ENCODE measurements at places on chromosomes 3 and 15. TPM values are rescaled to one million over a fixed set of nuclear protein-coding genes. Genes with fewer than 3 reads are reported as not detected.

DNA sequence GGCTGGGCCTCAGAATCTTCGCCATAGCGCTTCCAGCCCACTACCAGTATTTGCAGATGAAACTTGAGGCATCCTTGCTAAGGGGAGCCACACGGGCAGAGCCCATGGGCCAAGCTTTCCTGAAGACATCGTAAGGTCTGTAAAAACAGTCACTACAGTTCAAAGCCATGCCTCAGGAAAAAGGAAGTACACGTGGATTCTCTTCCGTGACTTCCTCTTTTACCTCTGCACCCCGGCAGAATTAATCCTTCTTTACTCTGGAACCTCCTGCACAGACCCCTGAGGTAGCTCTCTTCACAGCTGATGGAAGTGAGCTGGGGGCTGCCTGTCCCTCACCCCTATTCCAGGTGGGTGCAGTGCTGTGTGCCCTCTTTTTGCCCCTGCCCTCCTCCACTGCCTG, 129.2 kb downstream of the CHDH start:
- peaks cover 46% of the 10 kb centered on the region for H3K4me1 ChIP-seq
- H3K27me3 ChIP-seq = peaks cover 10% of the 10 kb centered on the region
- H3K4me3 ChIP-seq = no peak overlapping the region
- DNase-seq = no peak
- no peak overlapping the region for H3K27ac ChIP-seq

- no peaks in the 10 kb centered on the region for H3K27me3 ChIP-seq
- no peak overlapping the region for H3K4me3 ChIP-seq
- H3K4me1 ChIP-seq = no peaks in the 10 kb centered on the region
- no peak overlapping the region for H3K27ac ChIP-seq
Measured at GRCh38 chr3:33513262-33513863, 73.2 kb upstream of the UBP1 start.

DNA sequence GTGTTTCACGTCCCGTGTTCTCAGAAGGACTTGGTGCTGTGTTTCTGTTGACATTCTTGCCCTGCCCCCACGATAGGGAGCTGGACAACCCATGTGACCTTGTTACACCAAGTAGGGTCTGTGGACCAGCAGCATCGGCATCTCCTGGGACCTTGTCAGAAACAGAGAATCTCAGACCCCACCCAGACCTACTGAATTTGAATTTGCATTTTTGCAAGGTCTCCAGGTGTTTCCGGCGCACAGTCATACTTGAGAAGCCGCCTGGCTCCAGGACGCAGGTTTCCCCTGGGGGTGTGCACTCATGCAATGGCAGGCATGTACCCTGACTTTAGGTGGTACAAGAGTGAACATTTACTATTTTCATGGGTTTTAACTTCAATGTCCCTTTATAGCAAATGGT, 117.9 kb downstream of the TLE3 start:
- DNase-seq = no peak
- no peaks in the 10 kb centered on the region for H3K36me3 ChIP-seq
- H3K27me3 ChIP-seq = peaks cover 13% of the 10 kb centered on the region
- H3K4me3 ChIP-seq = no peak overlapping the region
- H3K27ac ChIP-seq = no peak overlapping the region

The SPINT1 gene
- total RNA-seq = 5.1 TPM

The BTLA gene
- total RNA-seq = 46.3 TPM

- H3K4me3 ChIP-seq = no peak overlapping the region
- no peak for DNase-seq
- no peaks in the 10 kb centered on the region for H3K36me3 ChIP-seq
- peaks cover 74% of the 10 kb centered on the region for H3K27me3 ChIP-seq
Measured at GRCh38 chr3:123021388-123021787, 6.2 kb downstream of the SEMA5B start.

- H3K4me1 ChIP-seq = no peaks in the 10 kb centered on the region
- H3K27ac ChIP-seq = no peak overlapping the region
- H3K27me3 ChIP-seq = peaks cover 1% of the 10 kb centered on the region
- no peak for DNase-seq
Measured at GRCh38 chr3:40187945-40188344, 121.6 kb upstream of the EIF1B start.

GRCh38 chr3:103085465-103085864, 650.6 kb downstream of the ZPLD1 start:
- no peaks in the 10 kb centered on the region for H3K27me3 ChIP-seq
- no peak overlapping the region for H3K27ac ChIP-seq
- H3K4me3 ChIP-seq = no peak overlapping the region

- H3K27me3 ChIP-seq = no peaks in the 10 kb centered on the region
- H3K36me3 ChIP-seq = no peaks in the 10 kb centered on the region
- no peak overlapping the region for H3K4me3 ChIP-seq
- H3K27ac ChIP-seq = no peak overlapping the region
Measured at GRCh38 chr3:129621626-129622225, 15.2 kb upstream of the PLXND1 start.

The ZNF80 gene
- 0.35 TPM for total RNA-seq

The CRTC3 gene
- 89.3 TPM for total RNA-seq

GRCh38 chr15:34366271-34367065, 528 bp downstream of the LPCAT4 start:
- peaks cover 31% of the 10 kb centered on the region for H3K36me3 ChIP-seq
- H3K4me3 ChIP-seq = peak overlapping the region; percentile 99
- no peaks in the 10 kb centered on the region for H3K27me3 ChIP-seq
- peak; percentile 69 for DNase-seq
- H3K4me1 ChIP-seq = peaks cover 53% of the 10 kb centered on the region
- H3K27ac ChIP-seq = peak overlapping the region; percentile 87

DNA sequence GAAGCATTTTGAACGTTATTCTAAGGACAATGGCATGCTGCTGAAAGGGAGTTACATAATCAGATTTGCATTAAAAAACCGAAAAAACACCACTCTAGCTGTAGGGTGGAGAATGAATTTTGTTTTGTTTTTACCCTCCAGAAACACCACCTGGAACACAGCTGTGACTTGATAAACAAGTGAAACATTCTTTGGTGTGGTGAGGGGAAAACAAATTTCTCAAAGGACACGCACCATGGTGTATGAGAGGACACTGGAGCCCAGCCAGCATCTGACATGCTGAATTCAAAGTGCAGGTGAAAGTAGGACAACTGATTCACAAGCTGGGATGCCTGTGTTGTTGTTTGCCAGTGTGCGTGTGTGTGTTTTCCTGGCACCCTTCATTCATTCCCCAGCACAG, 554.5 kb upstream of the TBL1XR1 start:
- H3K4me1 ChIP-seq = no peaks in the 10 kb centered on the region
- H3K4me3 ChIP-seq = no peak overlapping the region
- DNase-seq = no peak
- H3K27ac ChIP-seq = no peak overlapping the region

All from activated CD4-positive, alpha-beta memory T cell treated with anti-CD3 and anti-CD28 coated beads, Interleukin-2, amount 10 ng/mL, durations not matched to agents 7 days and 5 days (primary cell).